ENCODE measurements at places on chromosomes 13 and 19.
A peak's percentile ranks its signal among the peaks of the same experiment; 100 is the strongest.

- DNase-seq: peak; percentile 46
Measured at GRCh38 chr19:34639491-34640085, 37.4 kb downstream of the SCGB2B2 start.

DNA sequence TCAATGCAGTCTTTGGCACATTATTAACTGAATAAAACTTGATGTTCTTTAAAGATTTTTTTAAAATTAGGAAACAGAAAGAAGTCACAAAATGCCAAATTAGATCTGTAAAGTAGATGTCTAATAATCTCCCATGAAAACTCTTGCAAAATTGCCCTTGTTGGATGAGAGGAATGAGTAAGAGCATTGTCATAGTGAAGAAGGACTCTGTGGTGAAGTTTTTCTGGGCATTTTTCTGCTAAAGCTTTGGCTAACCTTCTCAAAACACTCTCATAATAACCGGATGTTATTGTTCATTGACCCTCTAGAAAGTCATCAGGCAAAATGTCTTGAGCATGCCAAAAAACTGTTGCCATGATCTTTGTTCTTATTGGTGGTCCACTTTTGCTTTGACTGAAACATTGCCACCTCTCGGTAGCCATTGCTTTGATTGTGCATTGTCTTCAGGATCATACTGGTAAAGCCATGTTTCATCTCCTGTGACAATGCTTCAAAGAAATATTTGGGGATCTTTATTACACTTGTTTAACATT, 549.3 kb downstream of the LIG4 start:
- DNase-seq: no peak

GRCh38 chr13:28355822-28356371, 139.0 kb downstream of the FLT1 start:
- no peak for DNase-seq

- DNase-seq: no peak
Measured at GRCh38 chr19:8334458-8335342, 8.4 kb downstream of the KANK3 start.

- DNase-seq: no peak
Measured at GRCh38 chr13:113771709-113772331, 12.8 kb downstream of the TMEM255B start.

DNA sequence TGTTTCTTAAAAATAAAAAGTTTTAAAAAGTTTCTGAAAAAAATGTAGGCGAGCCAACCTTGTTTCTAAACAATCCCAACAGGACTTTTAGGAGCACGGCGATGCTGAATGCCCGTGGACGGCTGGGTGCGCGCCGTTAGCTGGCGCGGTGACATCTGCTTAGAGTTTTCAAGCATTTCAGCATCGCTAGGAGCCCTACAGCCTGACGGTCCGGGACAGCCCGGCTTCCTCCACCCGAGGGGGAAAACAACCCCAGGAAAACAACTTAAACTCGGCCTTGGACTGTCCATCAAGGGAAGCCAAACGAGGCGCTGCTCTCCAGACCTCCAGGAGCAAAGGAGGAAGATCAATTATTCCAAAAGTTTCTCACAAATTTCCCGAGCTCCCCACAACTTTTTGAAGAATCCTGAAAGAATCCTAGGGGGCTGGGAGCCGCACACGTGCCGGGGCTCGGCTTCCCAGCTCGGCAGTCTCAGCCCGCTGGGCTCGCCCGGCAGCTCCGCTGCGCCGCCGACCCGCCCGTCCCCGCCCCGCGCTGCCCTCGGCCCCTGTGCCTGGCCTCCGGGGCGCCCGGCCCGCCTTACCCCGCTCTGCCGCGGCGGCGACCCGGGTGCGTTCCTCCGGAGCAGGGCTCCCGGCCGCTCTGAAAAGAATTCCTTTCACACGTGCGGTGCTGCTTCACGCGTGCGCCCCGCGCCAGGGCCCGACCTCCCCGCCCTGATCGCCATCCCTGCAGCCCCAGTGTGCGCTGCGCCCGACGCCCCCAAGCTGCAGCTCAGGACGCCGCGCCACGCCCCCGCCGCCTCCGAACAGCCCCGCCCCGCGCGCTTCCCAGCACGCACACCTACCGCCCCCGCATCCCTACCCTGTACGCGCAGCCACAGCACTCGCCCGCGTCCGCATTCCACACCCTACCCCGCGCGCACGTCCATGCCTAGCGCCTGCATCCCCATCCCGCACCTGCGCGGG, at the start of gene GJA3:
TSS of gene GJA3 (minus strand) at position 747 of the 969 bp plus-strand sequence. CDS start 17,764 bp downstream, outside the sequence.
- DNase-seq: peak; percentile 58

GRCh38 chr19:47714339-47714738, 1.1 kb downstream of the EHD2 start:
- DNase-seq: no peak

GRCh38 chr19:6103217-6103644, 7.1 kb downstream of the RFX2 start:
- no peak for DNase-seq

DNA sequence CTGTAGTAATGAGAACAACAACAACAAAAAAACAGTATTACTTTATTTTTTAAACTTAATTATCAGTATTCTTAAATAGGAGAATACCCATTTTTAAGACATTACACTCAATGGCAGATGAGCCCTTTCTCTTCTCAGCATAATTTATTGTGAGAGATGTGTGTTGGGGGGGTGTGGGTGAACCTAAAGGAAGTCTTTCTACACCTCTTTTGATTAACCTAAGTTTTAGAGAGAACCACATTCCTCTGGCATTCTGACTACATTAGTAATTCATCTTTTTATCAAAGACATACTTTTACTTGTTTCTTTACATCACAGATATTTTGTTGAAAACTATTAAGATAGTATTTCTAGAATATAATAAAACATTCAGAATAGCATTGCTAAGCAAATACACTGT, 890.9 kb downstream of the PCDH9 start:
- DNase-seq: no peak

- no peak for DNase-seq
Measured at GRCh38 chr13:109166804-109167203, 537.4 kb downstream of the MYO16 start.

DNA sequence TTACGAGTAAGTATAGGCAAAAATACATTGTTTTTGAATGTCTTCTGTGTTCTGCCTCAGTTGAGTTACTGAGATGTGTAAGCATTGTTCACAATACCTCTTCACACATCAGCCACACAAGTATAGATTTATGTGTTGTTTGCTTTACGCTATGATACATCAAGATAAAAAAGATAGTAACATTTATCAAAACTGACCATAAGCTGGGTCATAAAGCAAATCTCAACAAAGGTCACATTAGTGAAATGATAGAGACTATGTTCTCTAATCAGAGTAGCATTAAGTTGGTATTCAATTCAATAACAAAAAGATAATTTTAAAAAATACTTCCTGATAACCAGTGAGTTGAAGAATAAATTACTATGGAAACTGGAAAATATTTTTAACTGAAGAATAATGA, 127.5 kb downstream of the ZAR1L start:
- DNase-seq: no peak

DNA sequence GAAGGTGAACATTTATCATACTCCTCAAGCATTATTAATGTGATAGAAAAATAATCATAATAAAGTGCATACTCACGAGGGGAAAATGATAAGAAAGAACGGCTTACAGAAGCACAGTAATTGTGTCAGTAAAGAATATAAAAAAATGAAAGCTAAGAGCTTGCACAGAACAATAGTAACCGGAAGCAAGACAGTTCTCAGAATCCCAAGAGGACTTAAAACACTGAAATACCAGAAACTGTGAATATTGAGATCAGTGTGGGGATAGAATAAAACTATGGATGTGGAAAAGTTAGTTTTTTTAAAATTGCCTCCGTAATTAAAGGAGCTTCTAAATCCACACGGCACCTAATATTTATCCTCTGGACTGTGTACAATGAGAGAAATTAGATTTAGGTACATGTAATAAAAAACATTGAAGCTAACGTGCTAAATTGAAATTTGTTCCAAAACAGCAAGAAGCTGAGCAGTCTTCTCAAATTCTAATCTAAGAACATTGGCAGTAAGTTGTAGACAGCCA, 482.7 kb downstream of the SLITRK6 start:
- no peak for DNase-seq

DNA sequence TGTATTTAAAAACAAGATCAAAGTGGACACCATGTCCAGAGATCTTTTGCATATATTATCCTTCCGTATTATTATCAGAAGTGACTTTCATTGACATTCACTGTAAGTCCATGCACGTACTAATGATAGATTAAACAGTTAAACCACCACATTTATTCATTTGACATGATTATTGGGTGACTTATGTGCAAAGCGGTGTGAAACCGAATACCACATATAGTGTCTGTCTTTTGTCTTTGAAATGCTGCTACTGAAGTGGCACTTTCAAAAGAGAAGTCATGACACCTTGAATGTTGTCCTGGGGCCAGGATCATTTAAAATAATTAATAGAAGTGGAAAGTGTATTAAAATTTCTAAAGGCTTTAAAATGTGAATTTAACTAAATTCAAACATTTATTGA, 100.1 kb downstream of the ERCC5 start:
- no peak for DNase-seq

GRCh38 chr13:50357586-50358118, 342.4 kb downstream of the KCNRG start:
- no peak for DNase-seq

DNA sequence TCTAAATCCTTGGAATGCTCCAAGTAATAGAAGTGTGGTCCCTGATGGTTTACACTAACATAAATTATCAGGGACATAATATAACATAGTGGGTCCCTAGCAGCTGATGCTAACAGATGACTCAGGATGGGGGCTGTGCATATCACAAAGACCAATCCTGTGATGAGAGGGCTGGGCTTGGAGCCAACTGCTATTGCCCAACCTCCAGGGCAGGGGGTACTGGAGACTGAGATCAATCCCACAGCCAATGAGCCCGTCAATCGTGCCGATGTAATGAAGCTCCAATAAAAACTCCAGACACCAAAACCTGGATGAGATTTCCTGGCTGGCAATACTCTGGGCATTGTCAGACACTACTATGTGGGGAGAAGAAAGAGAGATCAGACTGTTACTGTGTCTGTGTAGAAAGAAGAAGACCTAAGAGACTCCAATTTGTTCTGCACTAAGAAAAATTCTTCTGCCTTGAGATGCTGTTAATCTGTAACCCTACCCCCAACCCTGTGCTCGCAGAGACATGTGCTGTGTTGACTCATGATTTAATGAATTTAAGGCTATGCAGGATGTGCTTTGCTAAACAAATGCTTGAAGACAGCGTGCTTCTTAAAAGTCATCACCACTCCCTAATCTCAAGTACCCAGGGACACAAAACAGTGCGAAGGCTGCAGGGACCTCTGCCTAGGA, 33.4 kb downstream of the ABCC4 start:
- DNase-seq: no peak
